NCI-H1417 (cell line): ENCODE measurements at places on chromosomes 1 and 21.

GRCh38 chr1:178120088-178120487, 26.2 kb downstream of the RASAL2 start:
- DNase-seq: no peak

GRCh38 chr1:68173936-68174737, 58.2 kb downstream of the WLS start:
- DNase-seq: no peak

GRCh38 chr1:66446261-66447001, 87.5 kb upstream of the SGIP1 start:
- peak; percentile 74 for DNase-seq

GRCh38 chr1:33470495-33471012, 1.9 kb upstream of the ZSCAN20 start:
- DNase-seq: peak; percentile 94

- no peak for DNase-seq
Observed at GRCh38 chr1:39609618-39610331, 29.7 kb downstream of the HEYL start.

DNA sequence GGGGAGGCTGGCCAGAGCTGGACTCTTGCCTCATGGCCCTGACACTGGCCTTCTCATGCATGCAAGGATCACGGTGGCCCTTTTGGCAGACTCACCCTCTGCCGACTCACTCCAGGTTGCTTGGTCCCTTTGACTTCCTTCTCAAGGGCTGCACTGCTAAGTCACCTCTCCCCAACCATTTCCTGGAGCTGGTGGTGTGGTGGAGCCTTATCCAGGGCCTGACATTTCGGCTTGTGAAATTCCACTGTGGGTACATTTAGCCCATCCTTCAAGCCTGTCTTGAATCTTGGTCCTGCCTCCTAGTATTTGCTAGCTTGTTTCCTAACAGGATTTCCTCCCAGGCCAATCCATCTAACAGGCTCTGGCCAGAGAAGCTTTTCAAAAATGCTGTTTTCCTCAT, 52.6 kb upstream of the JUN start:
- DNase-seq: no peak

- no peak for DNase-seq
Observed at GRCh38 chr1:87878873-87879272, 550.2 kb downstream of the LMO4 start.

DNA sequence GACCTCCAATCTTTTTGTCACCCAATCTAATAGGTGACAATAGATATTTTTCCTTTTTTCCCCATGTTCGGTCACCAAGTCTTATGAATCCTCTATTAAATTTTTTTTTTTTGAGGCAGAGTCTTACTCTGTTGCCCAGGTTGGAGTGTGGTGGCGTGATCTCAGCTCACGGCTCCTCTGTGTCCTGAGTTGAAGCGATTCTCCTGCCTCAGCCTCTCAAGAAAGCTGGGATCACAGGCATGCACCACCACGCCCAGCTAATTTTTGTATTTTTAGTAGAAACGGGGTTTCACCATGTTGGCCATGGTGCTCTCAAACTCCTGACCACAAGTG, 42.5 kb upstream of the MTF1 start:
- DNase-seq: no peak

- no peak for DNase-seq
Observed at GRCh38 chr21:46091118-46091517, 6.8 kb upstream of the COL6A2 start.

- DNase-seq: no peak
Observed at GRCh38 chr21:17911628-17912027, 92.5 kb upstream of the C21orf91 start.

DNA sequence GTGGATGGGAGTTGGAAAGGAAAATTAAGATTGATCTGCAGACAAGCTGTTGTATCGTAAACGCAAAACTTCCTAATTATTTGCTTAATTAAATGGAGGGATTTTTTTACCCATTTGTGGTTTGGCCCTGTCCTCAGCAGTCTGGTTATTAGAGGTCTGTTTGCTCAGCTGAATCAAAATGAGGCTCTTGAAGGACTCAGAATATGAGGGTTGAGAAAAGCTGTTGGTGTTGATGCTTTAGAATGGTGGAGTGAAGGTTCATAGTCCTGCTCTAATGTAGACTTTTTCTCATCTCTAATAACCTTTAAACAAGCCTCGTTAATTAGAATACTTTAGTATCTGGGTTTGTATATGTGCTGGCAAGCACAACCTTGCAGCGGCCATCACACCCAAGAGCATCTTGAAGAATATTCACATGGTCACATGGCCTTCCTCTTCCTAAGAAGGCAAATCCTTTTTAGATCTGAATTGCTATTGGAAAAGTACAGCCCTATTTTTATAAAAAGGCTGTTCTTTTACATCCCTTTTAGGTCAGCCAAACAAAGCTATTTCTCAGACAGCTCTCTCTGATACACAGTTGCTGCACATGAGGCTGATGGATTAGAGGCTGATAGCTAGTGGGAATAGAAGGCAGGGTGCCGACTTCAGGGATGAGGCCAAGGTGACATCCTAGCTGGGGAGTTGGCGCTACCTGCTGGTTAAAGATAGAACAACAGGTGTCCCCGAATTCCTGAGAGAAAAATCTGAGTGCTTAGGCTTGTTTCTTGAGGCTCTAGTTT, 53.8 kb downstream of the MACF1 start:
- peak; percentile 79 for DNase-seq

GRCh38 chr1:117036018-117036461, 24.1 kb upstream of the TTF2 start:
- no peak for DNase-seq

DNA sequence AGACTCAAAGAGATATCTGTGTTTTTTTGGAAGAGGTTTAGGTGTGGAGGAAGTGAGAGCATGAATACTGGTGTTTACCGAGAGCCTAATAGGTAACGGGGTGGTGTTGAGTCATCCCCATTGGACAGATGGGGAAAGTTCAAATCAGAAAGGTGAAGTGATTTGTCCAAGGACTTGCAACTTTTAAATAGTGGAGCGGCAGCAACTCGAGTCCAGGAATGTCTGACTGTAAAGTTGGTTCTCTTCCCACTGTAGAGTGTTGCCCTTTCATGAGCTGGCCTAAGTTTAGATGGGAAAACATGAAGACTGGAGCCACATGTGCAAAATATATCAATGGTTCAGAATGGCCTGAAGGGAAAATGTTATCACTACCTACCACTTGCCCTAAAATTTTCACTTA, 125.7 kb downstream of the LYPLAL1 start:
- DNase-seq: no peak

DNA sequence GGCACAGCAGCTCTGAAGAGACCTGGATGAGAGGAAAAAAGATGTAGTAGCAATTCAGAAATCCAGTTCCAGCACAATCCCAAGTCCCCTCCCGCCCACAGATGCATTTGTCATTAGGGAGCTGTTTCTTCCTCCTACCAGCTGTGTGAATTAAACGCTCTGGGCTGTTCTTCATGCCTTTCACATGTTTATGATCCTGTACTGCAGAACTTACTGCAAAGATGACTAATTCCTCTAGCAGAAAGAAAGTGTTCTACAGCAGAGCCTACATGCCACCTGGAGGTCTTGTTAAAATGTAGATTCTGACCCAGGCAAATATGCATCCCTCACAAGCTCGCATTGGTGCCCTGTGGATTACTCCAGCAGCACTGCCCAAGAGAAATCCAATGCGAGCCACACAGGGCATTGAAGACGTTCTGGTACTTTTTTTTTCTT, 6.5 kb downstream of the ENO1 start:
- DNase-seq: no peak

GRCh38 chr1:211361202-211361601, 34.6 kb downstream of the TRAF5 start:
- no peak for DNase-seq

DNA sequence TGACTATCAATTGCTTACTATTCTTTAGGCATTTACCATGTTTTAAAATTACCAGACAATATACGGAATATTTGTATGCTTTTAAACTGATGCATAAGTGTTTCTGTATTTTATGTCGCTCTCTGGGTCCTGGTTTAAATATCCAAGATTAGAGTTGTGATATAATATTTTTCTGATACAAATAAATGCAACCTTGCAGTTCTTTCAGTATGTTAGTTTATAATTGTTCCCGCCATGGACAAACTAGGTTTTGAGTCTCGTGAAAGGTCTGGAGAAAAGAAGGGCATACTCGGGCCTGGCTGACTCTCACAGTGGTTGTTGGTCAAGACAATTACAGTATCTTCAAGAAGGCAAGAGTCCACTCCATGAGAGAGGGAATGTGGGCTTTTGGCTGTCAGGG, 72.6 kb upstream of the AJAP1 start:
- no peak for DNase-seq

- no peak for DNase-seq
Observed at GRCh38 chr1:15626269-15626950, 9.2 kb downstream of the DDI2 start.

DNA sequence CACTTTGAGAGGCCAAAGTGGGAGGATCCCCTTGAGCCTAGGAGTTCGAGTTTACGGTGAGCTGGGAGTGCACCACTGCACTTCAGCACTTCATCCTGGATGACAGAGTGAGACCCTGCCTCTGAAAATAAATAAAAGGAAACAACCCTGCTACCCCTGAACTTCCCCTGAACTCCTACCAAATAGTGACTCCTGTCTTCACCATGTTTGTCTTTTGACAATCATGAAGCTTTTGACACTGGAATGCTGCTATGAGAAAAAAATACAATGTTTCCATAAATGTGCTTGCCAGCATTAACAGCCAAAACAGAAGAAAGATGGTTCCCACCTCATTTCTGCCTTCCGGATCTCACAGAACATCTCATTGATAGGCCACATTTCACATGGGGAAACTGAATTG, 10.4 kb downstream of the ZBTB8A start:
- no peak for DNase-seq

DNA sequence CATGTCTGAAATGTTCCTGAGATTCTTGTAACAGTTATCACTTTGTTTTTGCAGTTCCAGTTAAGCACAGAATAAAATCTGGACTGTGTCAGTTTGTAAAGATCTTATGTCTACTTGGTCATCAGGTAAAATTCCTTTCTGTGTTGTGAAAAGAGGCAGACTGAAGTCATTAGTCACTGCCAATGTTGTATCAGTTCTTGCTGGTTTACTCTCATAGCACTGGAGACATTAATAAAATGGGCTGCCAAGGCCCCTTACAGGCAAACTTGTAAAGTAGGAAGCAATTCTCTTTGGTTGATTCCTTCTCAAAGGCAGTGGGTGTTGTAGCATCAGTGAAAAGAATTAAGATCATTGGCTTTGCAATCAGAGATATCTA, 61.4 kb upstream of the ST6GALNAC3 start:
- no peak for DNase-seq

GRCh38 chr1:116375148-116375886, 2.3 kb downstream of the ATP1A1 start:
- DNase-seq: no peak

GRCh38 chr1:244920911-244921761, 56.8 kb upstream of the HNRNPU start:
- no peak for DNase-seq

DNA sequence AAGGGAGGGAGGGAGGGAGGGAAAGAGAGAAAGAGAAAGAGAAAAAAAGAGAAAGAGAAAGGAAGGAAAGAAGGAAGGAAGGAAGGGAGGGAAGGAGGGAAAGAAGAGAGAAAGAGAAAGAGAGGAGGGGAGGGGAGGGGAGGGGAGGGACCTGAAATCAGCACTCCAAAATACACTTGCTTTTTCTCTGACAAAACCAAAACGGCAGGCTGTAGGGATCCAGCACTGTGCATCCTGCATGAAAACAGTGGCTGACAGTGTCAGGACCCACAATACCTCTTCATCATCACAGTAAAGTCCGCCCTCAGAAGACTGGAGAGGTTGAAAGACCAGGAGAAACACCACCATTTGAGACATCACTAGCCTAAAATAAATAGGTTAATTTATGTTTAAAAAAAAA, 156.0 kb upstream of the SOD1 start:
- no peak for DNase-seq

DNA sequence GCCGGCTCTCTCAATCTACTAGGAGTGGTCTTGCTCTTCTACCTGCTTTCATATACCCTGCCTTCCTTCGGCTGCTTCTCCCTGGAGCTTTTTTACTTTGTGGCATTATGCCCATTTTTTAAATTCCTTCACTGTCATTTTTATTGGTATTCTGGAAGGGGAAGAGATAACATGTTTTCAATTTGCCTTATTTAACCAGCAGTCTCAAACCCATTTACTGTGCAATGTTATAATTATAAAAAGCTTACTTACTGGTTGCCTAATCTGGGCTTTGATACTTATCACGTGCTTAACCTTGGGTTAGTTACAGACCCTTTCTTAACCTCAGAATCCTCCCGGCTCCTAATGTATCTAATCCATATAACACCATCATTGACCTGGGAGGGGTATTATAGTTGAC, 128.1 kb downstream of the SIPA1L2 start:
- DNase-seq: no peak

- no peak for DNase-seq
Observed at GRCh38 chr1:191396622-191397021, 761.6 kb upstream of the RGS18 start.

DNA sequence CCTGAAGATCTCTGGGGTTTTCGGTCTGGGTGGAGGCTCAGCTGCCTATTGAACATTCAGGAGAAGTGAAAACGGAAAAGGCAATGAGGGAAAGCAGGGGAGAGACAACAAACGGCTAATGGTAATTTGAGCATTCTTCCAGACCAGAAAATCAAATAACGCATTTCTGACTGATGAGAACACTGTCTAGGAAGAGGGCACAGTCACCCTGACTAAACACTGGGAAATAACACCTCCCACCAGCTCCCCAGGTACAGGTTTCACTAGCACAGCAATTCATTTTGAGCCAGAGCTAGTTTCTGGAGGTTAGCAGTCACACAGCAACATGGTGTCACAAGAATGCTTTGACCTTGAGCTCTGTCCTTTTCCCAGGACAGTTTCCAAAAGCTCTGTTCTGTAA, 21.1 kb downstream of the NCF2 start:
- no peak for DNase-seq

- DNase-seq: no peak
Observed at GRCh38 chr1:21830792-21831453, 18.9 kb downstream of the LDLRAD2 start.

- no peak for DNase-seq
Observed at GRCh38 chr1:21703318-21703963, 34.3 kb upstream of the RAP1GAP start.

GRCh38 chr21:14493731-14494130, 52.4 kb downstream of the SAMSN1 start:
- DNase-seq: no peak

DNA sequence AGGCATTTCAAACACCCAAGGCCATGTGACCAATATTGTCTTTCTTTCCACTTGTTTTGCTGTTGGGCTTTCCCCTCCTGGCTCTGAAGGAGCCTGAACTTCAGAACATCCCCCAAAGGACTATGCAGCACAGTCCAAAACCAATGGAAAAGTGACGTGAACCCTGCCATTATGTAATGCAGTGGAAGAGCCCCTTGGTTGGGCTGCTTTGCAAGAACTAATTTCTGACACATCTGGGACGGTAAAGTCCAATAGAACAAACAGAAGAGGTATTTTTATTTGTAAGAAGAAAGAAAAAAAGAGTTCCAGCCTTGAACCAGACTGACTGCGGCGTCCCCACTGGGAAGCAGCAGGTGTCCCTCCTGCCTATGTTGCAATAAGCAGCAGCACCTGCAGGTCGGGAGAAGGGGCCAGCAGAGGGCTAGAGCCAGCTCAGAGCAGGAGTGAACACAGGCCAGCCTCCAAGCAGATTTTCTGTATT, 116.7 kb downstream of the CDC7 start:
- no peak for DNase-seq

- no peak for DNase-seq
Observed at GRCh38 chr1:226397011-226397926, 10.6 kb downstream of the PARP1 start.
